ENCODE measurements at places on chromosomes 4 and X.
A peak's percentile ranks its signal among the peaks of the same experiment; 100 is the strongest.

- DNase-seq = no peak
Observed at GRCh38 chr4:48664938-48665337, 115.1 kb downstream of the FRYL start.

DNA sequence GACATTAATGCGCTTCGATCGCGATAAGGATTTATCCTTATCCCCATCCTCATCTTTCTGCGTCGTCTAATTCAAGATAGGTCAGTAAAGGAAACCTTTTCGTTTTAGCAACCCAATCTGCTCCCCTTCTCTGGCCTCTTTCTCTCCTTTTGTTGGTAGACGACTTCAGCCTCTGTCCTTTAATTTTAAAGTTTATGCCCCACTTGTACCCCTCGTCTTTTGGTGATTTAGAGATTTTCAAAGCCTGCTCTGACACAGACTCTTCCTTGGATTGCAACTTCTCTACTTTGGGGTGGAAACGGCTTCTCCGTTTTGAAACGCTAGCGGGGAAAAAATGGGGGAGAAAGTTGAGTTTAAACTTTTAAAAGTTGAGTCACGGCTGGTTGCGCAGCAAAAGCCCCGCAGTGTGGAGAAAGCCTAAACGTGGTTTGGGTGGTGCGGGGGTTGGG lies 528 bp upstream of the FGF2 start:
- DNase-seq = no peak

- peak; percentile 100 for DNase-seq
Observed at GRCh38 chr4:176270669-176271068, 1.6 kb upstream of the ASB5 start.

DNA sequence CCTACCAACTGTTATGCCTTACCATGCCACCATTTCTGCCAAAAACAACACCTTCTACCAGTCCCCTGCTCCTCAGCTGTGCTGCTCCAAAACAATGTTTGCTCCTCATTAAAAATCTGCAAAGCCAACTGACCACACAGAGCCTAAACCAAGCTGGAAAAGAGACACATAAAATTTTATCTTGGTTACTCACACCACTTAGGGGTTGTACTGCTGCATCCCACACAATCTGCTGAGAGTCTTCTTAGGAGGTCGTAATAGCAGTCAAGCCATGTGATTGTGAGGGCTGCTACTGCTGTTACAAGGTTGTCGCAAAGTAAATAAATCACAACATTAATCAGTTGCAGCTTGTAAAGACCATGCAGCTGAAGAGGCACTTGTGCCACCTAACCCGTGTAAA lies 607.4 kb upstream of the FAM241A start:
- DNase-seq = peak; percentile 68

DNA sequence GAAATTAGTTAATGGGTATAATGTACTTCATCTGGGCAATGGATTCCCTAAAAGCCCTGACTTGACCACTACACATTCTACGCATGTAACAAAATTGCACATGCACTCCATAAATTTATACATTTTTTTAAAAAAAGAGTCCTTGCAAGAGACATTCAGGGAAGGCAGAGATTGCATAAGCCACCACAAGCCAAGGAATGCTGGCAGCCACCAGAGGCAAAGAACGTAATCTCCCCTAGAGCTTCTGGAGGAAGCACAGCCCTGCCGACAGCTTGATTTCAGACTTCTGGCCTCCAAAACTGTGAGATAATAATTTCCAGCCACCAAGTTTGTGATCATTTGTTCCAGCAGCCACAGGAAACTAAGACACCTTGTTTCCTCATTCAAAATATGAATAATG lies 185.6 kb upstream of the GALNT7 start:
- DNase-seq = peak; percentile 53

DNA sequence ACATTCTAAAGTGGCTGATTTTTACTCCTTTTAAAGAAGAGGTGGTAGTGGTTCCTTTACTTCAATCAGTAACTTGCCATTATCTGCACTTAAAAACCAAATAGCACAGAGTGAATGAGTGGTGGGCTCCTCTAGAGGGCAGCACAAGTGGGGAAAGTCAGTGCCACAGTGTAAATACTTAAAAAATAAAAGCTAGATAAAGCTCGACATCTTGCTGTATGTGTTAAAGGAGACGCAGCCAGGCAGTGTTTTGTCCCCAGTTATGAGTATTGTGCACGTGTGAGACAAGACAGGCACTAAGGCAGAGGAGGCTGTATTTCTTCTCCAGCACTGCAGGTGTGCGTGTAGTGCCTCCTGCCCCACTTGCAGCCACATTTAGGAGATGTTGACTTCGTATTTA lies 24.6 kb downstream of the NAP1L5 start:
- peak; percentile 38 for DNase-seq

GRCh38 chrX:40651620-40652223 lies 4.4 kb upstream of the CXorf38 start:
- DNase-seq = peak; percentile 41

DNA sequence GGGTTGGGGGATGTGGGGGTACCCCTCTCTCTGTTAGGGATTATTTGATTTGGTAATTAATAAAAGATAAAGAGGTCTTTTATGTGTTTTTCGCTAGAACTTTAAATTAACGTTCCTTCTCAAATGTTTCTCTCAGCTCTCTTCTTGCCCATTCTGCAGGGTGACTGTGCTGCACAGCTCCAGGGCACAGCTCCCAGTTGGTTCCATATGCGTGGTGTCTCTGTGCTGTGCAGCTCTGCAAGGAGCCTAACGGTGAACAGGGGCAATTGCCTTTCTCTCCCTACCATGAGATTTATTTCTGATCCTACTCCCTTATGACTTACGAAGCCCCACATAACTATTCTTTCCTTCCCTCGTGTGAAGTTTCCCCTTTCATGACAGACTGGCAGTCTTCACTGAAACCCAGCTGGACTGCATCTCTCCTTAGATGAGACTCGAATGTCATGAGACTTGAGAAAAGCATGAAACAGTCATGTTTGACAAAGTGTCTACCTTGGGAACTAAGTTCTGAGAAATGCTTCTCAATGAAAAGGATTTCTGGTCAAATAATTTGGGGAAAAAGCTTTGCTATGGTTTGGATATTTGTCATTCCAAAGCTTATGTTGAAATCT lies 50.2 kb upstream of the SPRY1 start:
- no peak for DNase-seq

DNA sequence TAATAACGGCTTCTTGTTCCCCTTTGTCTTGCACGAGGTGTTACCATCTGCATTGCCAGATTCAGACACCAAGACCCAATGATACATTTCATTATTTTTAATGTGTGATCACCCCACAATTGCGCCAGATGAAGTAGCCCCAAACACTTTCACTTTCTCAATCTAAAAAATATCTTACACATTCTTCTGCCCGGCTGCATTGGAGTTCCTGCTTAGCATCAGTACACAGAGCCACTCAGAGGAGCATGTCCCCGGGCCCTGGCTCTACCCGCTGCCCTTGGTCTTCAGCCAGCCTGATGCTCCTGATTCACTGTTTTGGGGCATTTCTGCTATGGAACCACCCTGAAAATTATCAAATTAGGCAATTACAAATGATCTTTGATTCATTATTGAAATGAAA lies 66.0 kb upstream of the TENM3 start:
- peak; percentile 9 for DNase-seq

DNA sequence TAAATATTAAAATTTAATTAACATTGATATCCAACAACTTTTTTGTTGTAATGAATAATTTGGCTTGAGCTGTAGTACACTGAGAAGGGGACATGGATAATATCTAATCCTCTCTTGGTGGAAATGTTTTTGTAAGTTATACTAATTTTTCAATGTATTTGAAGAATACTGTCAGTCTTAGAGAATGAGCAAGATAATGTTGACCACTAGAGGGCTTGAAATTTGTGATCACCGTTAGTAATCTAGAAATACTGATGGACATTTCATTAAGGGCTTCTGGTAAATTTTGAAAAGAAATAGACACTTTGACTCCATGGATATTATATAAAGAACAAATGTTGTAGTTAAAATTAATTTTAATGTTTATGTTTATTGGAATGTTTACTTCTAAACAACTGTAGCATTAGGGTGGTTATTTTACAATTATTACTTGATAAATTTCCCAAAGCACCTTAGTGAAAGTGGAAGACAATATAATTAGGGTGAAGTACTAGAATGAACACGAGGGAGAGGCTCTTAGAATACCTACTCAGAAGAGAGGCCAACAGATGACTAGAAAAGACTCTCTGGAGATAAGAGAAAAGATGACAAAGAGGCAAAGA lies 20.0 kb upstream of the CAMK2D start:
- DNase-seq = peak; percentile 52

- DNase-seq = no peak
Observed at GRCh38 chr4:40058121-40058520, 1.5 kb downstream of the N4BP2 start.

DNA sequence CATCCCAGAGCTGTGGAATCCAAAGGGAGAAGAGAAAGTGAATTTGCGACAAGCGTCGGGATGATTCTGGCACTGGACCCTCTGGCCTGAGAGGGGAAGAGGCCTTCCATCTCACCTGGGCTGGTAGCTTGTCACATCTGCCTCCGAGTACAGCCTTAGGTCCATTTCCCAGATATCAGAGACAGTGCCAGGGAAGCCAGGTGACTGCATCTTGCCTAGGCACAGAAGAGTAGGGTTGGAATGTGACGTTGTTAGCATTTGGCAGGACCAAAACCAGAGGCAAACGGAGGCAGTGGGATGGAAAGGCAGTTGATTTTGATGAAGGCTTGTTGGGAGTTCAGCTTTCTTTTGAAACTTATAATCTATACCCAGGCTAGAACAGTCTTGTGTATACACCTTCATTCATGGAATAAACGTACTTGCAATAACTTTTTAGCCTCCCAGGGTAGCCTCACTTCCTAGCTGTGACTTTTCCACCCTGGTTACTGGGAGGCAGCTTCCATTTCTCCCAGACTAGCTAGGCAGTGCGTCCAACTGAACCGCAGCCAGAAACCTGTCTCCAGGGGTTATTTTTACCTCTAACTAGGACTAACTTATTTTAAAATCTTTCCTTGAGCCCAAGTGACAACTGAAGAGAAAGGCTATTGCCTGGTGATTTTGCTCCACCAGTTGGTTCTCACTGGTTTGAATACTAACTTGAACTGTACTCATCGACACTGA lies 5.9 kb downstream of the SOD3 start:
- no peak for DNase-seq

DNA sequence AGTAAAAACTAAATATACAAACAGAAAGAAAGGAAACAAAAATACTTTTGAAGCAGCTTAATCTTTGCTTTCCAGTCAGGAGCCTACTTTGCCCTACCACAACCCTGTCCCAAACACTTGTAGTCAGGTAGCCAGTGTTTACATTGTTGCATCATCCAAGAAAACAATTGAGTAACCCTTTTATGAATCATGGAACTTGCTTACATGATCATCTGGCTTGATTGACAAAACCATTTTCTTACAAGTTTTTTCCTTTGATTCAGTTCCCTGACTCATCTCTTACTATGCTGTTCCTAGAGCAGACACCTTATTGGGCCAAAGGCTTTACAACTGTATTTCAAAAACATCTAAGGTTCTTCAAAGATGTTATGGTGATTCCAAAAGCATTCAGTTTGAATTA lies 740.1 kb downstream of the KLHL13 start:
- no peak for DNase-seq

DNA sequence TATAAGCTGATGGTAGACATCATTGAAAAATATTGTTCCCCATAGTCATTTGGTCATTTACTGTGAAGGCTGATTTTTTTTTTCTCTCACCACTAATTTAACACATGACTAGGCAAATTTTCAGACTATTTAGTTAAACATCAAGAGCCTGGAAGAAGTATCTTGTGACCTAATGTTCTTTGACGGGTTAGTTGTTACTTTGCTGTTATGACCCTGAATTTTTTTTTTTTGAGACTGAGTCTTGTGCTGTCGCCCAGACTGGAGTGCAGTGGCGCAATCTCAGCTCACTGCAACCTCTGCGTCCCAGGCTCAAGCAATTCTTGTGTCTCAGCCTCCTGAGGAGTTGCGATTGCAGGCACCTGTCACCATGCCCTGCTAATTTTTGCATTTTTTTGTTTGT lies 67.0 kb downstream of the HPF1 start:
- no peak for DNase-seq

DNA sequence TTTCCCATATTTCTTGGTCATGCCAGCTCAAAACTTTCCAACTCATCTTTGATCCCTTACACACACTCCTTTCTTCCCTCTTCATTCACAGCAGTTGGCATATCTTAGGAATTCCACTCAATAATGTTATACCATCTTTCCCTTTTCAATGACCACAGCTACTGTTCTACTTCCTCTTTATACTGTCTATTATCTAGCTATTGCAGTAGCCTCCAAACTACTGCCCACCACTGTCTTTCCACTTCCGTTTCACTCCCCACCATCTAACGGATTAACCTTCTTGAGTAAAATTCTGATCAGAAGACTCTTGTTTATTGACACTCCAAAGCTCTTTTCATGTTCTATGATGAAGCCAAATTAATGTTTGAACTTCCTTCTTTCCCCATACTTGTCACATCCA lies 55.8 kb downstream of the ADAMTS3 start:
- no peak for DNase-seq

- DNase-seq = no peak
Observed at GRCh38 chr4:2370597-2371320, 47.7 kb downstream of the ZFYVE28 start.

- DNase-seq = peak; percentile 30
Observed at GRCh38 chr4:78057600-78058550, 752 bp downstream of the FRAS1 start.

- DNase-seq = no peak
Observed at GRCh38 chr4:179200681-179201080, 1758.4 kb upstream of the AGA start.

DNA sequence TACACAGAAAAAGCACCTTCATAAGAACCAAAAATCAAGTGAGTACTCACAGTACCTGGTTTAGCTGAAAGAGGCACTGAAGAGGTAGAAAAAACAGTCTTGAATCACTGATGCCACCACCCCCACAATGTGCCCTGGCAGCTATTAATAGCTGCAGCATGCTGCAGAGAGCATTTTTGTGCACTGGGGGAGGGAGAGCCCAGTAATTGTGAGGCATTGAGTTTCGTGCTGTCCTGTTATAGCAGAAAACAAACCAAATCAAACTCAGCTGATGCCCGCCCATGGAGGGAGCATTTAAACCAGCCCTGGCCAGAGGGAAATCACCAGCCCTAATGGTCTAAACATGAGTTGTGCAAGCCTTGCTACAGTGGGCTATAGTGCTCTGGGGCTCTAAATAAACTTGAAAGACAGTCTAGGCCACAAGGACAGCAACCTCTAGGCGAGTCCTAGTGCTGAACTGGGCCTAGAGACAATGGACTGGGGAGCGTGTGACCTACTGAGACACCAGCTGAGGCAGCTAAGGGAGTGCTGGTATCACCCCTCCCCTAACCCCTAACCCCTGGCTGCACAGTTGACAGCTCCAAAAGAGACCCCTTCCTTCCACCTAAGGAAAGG lies 106.3 kb upstream of the TMLHE start:
- no peak for DNase-seq
